ENCODE measurements at places on chromosomes 13 and 19.

DNA sequence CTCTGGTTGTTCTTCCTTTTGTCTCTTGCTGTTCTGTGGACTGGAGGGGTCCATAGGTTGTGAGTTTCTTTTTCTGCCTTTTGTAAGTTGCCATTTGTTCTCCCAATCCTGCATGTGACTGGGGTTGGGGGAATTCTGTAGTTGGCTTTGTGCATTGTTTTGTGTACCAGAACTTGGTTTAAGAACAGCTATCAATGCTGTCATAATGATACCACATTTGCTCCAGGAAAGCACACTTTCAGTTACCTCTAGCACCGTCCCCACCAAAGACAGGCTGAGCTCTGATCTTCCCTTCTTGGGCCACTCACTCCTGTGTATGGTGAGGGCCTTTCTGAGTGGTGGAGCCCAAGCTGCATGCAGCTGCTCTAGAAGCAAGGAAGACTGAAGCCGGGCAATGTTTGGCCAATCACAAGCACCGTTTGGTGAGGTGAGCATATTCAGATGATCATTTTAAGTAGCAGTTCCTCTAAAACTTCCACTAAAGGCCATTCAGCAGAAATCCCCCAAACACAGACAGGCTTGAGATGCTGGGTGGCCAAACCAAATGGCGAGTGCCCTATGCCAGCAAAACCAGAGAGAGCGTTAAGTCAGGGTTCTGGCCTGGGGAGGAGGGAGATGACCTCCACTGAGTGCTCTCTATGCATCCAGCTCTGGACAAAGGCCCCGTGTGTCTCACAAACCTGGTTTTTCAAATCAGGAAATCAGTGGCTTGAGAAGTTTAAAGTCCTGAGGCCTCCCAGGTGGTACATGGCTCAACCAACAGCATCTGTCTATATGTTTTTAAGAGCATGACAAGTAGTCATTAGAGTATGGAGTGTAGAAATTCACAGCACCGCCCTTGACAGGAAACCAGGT, 120.7 kb upstream of the SPATA13 start:
- DNase-seq, result no peak

- DNase-seq, result no peak
These were observed 150.4 kb downstream of the PDS5B start for GRCh38 chr13:32736648-32737047.

DNA sequence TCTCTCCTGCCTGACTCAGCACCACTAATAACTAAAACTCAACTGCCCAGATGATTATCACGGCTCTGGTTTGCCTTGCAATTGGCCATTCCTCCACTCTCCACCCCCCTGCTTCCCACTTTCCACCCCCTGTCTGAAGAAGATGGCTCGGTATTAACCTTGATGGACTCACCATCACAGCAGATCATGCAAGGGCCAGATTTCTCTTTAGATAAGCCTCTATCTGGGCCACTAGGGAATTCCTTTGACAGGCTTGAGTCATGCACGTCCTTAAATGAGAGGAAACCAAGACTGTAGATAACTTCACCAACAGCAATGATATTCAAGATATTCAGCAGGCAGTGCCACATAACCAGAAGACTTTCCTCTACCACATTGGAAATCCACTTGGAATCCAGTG, 131.1 kb upstream of the NBEA start:
- DNase-seq, result no peak

DNA sequence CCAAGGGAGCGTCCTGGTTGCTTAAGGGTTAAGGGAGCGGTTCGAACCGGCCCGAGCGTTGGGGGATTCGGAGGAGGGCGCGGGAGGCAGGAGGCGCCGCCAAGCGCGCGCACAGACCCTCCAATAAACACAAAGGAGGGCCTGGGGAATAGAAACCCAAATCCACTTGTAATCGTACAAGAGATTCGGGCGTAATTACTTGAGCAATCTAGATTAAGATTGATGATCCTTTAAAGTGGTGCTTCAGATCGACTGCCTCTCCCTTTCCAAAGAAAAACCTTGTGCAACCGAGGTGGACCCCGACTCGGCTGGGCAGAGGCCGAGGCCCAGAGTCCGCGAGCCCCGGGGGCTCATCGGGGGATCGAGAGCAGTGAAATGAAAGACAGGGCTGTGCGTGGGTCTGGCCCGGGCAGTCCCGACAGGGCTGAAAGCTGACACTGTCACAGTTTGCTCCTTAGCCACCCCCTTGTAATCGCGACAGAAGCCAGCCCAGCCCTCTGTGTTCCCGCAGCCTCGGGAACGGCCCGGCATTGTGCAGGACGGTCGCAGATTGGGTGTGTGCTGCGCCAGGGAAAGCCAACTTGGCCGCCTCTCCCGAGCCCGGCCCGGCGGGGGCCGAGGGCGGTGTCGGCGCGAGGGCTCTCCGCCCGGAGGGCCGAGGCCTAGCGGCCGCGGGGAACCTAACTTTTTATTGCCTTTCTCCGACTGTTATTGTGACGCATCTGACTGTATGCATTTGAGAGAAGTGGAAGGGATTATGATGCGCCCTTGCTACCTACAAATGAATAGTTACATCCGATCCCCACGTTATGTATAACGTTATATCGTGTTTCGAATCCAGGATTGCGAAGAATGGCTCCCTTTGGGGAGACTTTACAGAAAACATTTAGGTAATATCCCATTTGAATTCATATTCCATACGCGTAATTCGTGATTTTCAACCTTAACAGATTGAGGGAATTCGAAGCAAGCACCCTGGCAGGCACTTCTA, 5.5 kb downstream of the MAB21L1 start:
- DNase-seq, result no peak

GRCh38 chr19:34353546-34353945, 11.4 kb upstream of the GPI start:
- DNase-seq, result no peak

GRCh38 chr19:19743176-19743575, 10.3 kb upstream of the ZNF14 start:
- no peak for DNase-seq

DNA sequence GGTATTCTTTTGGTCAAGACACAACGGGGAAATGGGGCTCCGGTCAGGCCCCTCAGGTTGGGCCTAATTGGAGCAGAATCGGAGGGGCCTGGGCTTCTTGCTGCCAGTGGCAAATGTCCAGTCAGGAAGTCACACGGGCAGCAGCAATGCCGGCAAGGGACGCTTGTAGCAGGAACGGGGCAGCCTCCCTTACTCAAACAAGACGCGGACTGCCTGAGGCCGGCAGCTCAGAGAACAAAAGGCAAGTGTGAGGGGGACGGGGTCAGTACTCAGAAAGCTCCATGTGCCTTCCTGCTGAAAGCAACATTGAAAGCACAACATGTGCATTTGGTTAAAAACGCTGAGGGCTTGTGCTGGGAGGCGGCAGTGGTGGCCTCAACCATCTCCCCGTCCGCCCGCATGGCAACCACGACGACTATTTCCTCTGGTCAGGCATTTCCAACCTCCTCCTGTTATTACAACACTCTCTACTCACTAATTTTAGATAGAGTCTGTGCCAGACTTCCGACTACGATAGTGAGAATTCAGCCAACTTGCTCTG, 20.5 kb upstream of the RASA3 start:
- no peak for DNase-seq

GRCh38 chr19:46927106-46927505, 66.3 kb downstream of the ARHGAP35 start:
- no peak for DNase-seq

GRCh38 chr13:102291587-102292218, 110.1 kb downstream of the FGF14 start:
- DNase-seq, result peak; percentile 25

DNA sequence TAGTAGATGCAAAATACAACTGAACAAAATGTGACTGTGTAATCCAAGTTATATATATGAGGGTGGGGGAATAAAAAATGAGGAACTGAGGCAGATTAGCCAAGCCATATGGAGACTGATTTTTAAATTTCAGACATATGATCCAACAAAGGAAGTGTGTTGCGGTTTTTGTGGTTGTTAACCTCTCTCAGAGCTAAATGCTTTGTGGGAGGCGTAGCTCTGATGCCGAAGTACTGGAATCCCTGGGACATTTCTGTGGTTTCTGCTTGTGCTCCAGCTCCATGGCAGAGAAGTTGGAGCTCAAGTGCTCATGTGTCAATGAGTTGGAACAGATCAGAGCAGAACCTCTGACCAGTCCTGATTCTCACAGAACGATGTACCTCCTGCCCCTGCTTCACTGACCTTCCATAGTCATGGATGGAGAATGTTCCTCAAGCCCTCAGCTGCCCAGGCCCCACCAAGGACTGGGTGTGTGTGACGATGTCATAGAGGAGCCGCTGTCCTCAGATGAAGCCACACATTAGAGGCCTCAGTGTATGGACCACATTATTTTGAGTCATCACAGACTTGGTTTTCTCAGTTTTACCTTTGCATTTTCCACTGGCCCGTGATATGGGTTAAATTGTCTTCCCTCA, 107.6 kb downstream of the SOX1 start:
- DNase-seq, result no peak

DNA sequence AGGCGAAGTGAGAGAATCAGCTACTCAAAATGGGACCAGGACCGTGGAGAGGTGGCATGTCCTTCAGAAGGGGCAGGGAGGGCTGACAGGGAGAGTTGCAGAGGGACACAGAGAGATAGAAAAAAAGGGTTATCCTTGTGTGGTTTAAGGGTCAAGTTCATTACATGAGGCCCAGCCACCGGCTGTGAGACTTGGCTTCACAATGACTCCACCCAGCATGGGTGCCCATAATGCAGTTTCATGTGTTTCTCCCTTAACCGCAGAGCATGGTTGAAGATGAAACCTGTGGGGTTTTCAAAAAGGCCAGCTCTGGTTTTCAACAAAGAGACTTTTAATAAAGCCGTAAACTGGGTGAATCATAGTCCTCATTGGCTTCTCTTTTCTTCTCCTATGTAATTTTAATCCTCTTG, 164.6 kb downstream of the KLF5 start:
- peak; percentile 23 for DNase-seq

GRCh38 chr13:107643615-107644014, 571.7 kb downstream of the LIG4 start:
- peak; percentile 3 for DNase-seq

DNA sequence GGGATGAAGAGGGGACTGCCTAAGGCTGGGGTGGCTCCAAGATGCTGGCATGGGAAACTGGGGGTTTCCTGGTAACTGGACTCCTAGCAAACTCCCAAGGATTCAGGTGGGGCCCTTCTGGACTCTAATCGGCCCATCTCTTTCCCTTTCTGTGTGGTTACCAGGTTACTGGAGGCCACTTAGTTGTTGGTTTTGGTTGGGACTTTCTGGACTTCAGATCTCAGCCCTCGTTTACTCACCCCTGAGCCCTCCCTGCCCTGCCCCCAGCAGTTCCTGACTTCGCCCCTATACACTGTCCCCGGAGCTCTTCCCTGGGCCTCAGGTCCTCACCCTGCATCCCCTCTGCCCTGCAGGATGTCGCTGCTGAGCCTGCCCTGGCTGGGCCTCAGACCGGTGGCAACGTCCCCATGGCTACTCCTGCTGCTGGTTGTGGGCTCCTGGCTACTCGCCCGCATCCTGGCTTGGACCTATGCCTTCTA, 328 bp downstream of the CYP4F12 start:
- no peak for DNase-seq

- DNase-seq, result no peak
These were observed 1.5 kb upstream of the CIRBP start for GRCh38 chr19:1267477-1268225.

- no peak for DNase-seq
These were observed 106.7 kb downstream of the KDM4B start for GRCh38 chr19:5075597-5075996.

- peak; percentile 40 for DNase-seq
These were observed 62.2 kb downstream of the DNAJC15 start for GRCh38 chr13:43085545-43085944.

GRCh38 chr19:35991731-35992450, 3.1 kb upstream of the SDHAF1 start:
- no peak for DNase-seq

DNA sequence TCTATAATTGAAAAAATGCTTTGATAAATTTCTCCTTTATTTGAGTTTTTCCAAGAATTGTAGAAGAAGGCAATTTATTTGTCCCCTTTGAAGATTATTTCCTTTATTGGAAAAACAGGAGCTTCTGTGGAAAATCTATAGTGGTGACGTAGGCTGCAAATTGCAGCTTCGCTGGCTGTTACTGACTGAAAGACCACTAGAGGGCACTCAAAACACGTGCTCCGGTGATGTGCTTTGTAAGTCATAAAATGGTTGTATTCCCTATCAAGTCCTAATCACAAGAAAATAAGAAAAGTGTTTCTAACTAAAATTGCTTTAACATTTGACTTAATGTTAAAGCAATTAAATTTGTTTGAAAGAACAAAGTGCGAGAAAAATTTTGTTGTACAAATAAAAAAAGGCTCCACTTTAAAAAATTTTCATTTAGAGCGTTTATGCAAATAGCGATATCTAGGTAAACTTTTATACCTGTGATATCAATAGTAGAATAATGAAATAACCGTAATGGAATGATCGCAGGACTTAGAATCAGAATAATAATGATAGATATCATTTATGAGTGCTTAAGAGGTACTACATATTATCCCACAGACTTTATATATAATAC, 638.2 kb upstream of the SPRY2 start:
- DNase-seq, result peak; percentile 77

DNA sequence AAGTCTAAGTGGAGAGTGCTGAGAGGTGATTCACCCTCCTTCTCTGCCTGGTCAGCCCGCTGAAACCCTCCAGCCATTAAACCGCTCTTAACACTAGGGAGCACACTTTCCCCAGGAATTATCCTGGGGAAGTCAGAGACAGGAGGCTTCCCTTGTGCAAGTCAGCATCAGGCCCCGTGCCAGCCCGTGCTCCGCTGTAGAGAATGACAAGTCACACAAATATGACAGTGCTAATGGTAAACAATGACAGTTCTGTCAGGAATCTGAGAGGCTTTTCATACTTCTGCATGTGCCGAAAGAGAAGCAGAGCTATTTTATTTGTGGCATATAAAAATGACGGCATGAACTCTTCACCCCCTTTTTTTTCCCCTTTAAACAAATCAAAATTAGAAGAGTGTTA, 816.9 kb upstream of the SLC10A2 start:
- DNase-seq, result peak; percentile 76
